Omental fat pad (tissue), 4 donors: ENCODE measurements at places on chromosomes 2 and 18. TPM values are rescaled to one million over a fixed set of nuclear protein-coding genes. Genes with fewer than 3 reads are reported as not detected.

The ANKRD44 gene
- 40.7 TPM for total RNA-seq

The PLGLB2 gene
- total RNA-seq: 1.7 TPM

The RPRM gene
- not detected for total RNA-seq

The IHH gene
- not detected for total RNA-seq

The RFTN2 gene
- 5.3 TPM for total RNA-seq
